Gastroesophageal sphincter (tissue), 4 donors: ENCODE measurements at places on chromosomes 11 and 22.

DNA sequence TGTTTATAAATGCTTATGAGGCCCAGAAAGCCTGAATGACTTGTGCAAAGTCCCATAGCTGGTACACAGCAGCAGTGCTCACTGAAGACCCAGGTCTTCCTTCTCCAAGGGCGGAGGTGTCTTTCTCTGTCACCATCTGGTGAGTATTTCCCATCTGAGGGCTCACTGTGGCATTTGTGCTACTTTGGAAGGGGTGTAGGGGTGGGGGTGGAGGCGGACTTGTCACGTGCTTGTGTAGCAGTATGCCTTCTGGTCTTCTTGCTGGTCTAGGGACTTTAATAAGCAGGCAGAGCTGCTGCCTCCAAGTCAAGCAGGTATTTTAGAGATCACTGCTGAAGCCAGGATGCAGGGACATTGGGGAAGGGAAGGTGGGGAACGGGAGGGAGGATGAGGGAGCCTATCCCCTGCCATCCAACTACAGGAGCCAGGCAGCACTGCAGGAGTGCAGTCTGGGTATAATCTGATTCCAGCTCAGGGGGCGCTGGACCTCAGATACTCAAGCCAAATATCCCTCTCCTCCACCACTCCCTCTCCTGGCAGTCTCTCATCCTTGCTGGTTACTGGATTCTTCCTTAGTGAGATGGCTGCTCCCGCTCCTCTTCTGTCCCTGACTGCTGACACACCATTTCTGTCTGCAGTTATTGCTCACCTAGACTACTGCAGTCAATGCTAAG, 3.4 kb downstream of the ABCC8 start:
- no peak for ATAC-seq

- ATAC-seq = no peak
These were observed 84.9 kb downstream of the PRR5L start for GRCh38 chr11:36381015-36381360.

GRCh38 chr22:49425356-49425755, 402.3 kb downstream of the BRD1 start:
- no peak for ATAC-seq

GRCh38 chr11:30487200-30487898, 98.8 kb downstream of the MPPED2 start:
- peak; percentile 77 for ATAC-seq

- no peak for ATAC-seq
These were observed 26.1 kb downstream of the GLYATL1 start for GRCh38 chr11:58965246-58965985.

DNA sequence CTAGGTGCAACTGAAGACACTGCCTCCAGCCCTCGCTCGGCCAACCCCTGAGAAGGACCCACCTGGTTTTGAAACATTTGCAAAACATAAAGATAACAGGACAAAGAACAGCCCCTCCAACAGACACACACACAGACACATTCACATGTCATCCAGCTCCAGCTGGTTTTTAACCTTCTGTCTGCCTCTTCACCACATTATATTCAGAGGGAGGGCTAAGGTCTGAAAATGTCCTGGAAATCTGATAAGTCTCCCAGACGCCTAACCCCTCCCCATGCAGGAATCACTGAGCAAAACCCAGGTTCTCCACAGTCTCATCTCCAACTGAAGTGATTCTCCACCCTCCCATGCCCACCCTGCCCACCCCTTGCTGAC, 29.4 kb downstream of the PACSIN2 start:
- ATAC-seq = no peak

GRCh38 chr11:126188332-126189108, 22.9 kb downstream of the RPUSD4 start:
- ATAC-seq = no peak

GRCh38 chr22:19510919-19511341, 13.3 kb downstream of the CLDN5 start:
- no peak for ATAC-seq

DNA sequence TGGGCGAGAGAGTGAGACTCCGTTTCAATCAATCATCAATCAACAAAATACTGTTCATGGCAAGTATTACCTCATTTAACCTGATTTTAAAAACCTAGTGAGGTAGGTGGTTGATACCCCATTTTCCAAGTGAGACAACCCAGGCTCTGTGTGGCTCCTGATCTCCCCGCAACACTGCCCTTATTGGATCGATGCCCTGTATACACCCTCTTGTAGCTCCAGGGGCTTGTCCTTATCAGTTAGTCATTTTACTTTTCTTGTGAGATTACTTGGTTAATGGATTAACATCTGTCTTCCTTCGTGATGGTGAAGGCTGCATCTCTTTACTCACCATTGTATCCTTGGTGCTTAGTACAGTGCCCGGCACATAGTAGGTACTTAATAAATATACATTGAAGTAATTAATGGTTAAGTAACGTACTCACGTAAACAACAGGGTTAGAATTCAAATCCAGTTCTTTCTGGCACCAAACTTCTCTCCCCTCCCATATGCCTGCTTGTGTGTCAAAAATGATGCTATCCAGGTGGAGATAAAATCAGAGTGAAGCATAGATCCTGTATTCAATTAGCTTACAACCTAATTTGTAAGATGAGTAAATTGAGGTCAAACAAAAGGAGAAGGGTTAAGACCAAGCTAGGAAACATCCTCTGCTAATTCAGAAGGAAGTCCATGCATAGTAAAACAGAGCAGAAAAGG, 1.8 kb upstream of the PRG2 start:
- ATAC-seq = no peak

DNA sequence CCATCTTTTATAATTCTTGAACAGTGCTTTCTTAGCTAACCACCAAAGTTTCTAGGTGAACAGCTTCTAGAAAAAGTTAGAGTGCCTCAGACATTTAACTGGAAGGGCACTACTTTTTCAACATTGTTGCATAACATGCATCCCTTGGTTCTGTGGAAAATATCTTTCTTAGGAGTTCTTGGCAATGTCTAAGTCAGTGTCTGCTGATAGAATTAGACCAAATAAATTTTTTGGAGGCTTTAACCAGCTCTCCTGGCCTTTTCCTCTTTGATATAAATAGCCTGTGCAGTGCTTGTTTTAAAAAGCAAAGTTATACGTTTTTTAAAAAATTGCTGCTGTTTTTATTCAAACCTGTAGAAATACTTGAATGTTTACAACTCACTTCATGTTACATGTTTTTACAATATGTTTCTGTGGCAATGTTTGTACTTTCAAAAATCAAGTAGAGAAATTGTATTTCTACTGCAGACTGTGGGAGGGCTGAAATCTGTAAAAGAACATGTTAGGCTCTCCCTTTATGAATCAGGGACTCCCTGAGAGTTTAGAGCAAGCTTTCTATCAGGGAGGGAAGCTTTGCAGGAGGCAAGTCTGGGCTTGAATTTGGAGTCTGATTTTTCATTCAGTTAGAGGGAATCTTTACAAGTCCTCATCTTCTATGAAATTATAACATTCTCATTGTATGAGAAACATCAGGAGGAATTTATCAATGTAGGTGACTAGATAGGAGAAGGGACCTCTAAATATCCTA, 16.3 kb upstream of the PANX1 start:
- peak; percentile 70 for ATAC-seq

- ATAC-seq = no peak
These were observed 31.1 kb downstream of the ZC3H7B start for GRCh38 chr22:41332217-41332939.

GRCh38 chr22:33921525-33922348, 1.5 kb upstream of the LARGE1 start:
- peak; percentile 9 for ATAC-seq

DNA sequence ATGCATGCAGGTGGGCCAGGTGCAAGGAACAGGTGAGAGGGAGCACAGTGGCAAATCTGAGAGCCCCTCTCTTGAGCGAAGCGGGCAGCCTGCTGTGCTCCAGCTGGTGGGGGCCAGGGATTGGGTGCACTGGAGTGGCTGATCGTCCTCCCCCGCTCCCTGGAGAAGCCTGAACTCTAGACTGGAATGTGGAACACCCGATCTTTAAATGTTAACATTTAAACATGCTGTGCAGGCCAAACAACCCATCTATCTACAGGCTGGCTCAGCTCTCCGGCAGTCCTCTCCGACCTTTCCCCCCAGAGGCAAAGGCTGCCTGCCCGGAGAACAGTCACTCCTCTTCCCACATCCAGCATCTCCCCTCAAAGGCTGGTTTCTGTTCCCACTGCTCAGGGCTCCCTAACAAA, 5.1 kb downstream of the MRGPRF start:
- ATAC-seq = no peak

DNA sequence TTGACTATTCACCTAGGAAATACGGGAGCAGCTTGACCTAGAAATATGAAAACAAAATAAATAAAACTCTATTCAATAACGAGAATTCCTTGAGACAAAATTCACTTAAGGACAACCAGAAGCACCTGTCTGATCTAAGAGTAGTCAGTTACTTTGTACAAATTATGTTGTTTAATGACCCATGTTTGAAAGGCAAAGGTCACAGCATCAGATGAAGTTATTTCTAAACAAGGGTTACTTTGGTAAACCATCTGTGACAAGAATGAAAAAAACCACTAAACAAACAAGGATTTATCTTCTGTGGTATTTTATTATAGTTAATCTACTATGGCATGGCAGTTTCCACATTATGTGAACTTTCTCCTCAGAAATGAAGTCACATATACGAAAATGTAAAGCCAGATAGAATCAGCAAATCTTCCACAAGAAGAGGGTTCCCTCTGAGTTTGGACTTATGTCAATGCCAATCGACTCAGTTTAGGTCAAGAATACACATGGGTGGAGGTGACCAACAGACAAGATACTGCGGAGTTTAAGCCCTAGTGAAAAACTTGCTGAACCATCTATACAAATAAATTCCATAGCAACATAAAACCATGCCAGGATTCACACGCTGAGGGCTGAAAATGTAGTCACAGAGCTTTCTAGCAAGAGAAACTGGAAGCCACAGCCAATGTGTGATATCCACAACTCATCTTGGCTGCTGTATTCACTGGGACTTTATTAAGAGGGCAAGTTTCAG, 53.4 kb downstream of the NCAPD3 start:
- ATAC-seq = no peak

DNA sequence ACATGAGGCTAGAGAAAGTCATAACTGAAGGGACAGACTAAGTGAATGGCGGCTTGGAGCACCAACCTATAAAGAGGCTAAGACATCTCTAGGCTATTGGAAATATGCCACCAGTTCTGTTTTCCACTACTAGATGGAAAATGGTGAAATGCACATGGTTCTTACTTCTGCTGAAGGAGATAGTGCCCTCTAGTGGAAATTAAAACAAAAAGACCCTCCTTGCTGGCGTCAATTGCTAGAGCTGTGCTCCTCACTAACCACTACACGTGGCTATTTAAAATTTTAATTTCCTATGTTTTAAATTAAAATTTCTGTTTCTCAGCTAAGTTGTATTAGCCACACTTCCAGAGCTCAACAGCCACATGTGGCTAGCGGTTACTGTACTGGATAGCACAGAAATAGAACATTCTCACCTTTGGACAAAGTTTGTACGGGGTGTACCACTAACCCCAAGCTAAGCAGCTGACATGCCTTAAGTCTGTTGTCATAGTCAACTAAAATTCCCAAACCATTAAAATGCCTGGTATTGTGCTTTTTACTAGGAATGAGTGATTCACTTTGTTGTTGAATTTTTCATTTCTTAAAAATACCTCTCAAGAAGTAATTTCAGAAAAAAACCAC, 34.1 kb upstream of the CALCA start:
- no peak for ATAC-seq

DNA sequence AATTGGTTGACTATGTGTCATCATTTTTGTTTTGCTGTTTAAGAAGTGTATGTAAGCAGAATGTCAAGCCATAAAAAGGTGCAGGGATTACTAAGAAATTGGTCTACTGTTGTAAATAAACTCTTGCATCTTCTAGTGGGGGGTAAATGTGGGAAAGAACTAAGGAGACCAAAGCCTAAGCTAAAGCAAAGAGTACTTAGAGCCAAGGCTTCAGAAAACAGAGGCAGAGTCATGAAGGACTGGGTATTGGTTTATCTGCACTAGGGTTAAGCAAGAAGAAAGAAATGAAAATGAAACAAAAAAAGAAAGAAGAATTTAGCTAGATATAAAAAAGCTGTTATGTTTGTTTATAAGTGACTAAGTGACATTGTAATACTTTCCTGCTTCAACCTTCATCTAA, 628.1 kb downstream of the METTL15 start:
- no peak for ATAC-seq

GRCh38 chr11:120058931-120059330, 79.0 kb downstream of the TRIM29 start:
- ATAC-seq = no peak
